CD4-positive, alpha-beta T cell treated with Interleukin-2 at 100 ng/mL for 4 hours (primary cell): ENCODE measurements at places on chromosomes 11 and 22.

GRCh38 chr11:12963792-12964536 lies 45.2 kb upstream of the RASSF10 start:
- DNase-seq, result peak; percentile 55

GRCh38 chr11:77548552-77549445 lies 41.0 kb upstream of the AQP11 start:
- DNase-seq, result no peak

DNA sequence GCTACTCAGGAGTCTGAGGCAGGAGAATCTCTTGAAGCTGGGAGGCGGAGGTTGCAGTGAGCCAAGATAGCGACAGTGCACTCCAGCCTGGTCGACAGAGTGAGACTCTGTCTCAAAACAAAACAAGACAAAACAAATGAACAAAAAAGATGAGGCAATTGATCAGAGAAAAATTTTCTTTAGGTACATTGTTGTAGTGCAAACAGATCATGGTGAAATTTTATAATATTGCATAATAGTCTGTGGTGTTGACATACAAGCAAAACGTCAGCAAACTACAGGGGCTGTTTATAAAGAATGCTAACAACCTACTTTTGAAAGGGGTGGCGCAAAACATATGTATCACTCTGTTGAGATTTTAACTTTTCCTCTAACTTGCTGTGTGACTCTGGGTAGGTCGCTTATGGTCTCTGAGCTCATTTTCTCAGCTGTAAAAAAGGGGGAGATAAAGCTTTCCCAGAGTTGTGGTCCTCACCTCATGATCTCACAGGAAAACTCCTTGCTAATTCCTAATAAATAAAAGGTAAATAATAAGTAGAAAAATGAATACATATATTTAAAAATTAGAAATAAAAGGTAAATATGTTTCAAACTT lies 64.8 kb upstream of the NUP160 start:
- DNase-seq, result no peak

GRCh38 chr11:77425346-77425745 lies 48.5 kb downstream of the PAK1 start:
- DNase-seq, result no peak

DNA sequence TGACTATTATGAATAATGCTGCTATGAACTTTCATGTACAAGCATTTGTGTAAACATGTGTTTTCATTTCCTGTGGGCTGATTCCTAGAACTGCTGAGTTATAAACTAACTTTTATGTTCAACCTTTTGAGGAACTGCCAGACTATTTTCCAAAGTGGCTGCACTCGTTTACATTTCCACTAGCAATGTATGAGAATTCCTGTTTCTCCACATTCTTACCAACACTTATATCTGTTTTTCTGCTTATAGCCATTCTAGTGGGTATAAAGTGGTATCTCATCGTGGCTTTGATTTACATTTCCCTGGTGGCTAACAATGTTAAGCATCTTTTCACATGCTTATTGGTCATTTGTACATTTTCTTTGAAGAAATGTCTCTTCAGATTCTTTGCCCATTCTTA lies 35.2 kb upstream of the SCUBE2 start:
- DNase-seq, result no peak

GRCh38 chr11:65221026-65221425 lies 39.3 kb downstream of the CAPN1 start:
- no peak for DNase-seq

GRCh38 chr11:134573857-134574256 lies 161.8 kb upstream of the B3GAT1 start:
- DNase-seq, result no peak

- no peak for DNase-seq
These were observed at the start of gene C11orf87 for GRCh38 chr11:109421981-109422869. C11orf87 (plus strand) TSS chr11:109422190; CDS start chr11:109423634, 1,444 bp downstream.

GRCh38 chr11:91173701-91174100 lies 950.9 kb upstream of the CHORDC1 start:
- no peak for DNase-seq

DNA sequence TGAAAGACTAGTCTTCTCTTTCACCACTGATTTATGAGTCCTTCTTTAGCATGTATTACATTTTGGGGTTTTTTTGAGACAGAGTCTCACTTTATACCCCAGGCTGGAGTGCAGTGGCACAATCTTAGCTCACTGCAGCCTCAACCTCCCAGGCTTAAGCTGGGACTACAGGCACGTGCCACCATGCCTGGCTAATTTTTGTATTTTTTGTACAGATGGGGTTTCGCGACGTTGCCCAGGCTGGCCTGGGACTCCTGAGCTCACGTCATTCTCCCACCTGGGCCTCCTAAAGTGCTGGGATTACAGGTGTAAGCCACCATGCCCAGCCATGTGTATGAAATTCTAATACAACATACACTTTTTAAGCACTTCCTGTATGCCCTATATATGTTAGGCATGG lies 26.3 kb upstream of the CXCR5 start:
- no peak for DNase-seq

- no peak for DNase-seq
These were observed 6.9 kb downstream of the ARVCF start for GRCh38 chr22:20009582-20010306.

- no peak for DNase-seq
These were observed 514.2 kb downstream of the SOX6 start for GRCh38 chr11:15841931-15842740.

DNA sequence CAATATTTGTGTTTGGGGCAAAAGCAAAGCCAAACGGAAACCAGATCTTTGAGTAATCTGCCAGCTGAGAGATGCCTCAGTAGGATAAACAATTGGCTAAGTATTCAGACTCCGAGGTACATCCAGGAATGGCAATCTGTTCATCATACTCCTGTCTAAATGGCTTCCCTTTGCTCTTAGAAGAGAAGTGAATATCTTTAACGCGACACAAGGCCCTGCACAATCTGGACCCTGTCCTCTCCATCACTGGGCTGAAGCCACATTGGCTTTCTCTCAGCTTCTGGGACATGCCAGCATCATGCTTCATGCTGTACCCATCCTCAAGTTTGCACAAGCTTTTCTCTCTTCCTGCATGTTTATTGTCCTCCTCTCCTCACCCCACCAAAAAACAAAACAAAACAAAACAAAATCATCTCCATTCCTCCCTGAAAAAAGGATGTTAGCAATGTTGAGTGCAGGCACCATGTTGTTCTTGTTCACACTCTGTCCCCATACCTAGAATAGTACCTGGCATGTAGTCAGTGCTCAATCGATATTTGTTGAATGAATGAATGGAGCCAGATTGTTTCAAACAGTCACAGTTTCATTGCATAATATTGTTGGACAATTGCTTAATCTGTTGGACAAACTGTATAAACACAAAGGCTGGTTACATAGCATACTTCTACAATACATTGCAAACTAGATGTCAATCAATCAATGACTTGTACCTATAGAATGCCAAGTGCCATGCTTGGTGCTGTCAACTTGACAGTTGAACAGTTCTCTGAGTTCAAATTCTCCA lies 38.2 kb upstream of the SESN3 start:
- no peak for DNase-seq

GRCh38 chr22:49163960-49164690 lies 663.5 kb downstream of the BRD1 start:
- no peak for DNase-seq

GRCh38 chr11:44421090-44421675 lies 111.2 kb upstream of the ALX4 start:
- no peak for DNase-seq

DNA sequence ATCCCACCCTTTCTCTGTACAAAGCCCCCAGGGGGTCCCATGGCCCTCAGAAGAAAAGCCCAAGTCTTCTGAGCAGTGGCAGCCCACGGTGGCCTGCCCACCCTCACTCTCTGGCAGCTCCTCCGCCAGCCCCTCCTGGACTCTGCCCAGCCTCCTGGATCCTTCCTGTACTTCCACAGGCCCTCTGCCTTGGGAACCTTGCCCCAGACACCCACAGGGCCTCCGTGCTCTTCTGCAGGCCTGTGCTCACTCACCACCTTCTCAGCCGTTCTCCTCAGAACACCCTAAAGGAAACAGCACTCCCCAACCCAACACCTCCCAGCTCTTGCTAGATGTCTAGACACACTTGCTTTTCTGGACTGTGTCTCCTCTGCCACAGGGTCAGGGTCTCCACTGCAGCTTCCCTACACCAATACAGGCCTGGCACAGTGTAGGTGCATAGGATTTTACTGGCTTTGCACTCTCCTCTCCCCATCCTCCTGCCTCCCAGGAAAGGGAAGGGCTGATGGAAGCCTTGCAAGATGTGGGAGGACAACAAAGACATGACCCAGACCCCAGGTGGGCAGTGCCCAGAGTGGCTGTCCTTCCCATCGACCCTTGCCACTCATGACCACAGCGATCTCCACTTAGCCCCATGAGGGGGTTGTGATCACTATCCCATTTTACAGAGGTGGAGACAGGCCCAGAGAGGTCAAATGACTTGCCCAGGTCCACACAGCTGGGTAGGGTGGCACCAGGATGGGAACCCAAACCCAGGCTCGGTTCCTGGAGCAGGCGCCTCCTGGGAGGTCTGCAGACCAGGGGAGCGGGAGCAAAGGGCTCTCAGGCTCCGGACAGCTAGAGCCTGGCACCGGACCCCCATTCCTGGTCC lies 2.0 kb downstream of the SCARF2 start:
- no peak for DNase-seq

GRCh38 chr22:32815943-32816342 lies 14.4 kb downstream of the TIMP3 start:
- no peak for DNase-seq

GRCh38 chr11:118200901-118201680 lies 23.7 kb downstream of the JAML start:
- DNase-seq, result peak; percentile 61

DNA sequence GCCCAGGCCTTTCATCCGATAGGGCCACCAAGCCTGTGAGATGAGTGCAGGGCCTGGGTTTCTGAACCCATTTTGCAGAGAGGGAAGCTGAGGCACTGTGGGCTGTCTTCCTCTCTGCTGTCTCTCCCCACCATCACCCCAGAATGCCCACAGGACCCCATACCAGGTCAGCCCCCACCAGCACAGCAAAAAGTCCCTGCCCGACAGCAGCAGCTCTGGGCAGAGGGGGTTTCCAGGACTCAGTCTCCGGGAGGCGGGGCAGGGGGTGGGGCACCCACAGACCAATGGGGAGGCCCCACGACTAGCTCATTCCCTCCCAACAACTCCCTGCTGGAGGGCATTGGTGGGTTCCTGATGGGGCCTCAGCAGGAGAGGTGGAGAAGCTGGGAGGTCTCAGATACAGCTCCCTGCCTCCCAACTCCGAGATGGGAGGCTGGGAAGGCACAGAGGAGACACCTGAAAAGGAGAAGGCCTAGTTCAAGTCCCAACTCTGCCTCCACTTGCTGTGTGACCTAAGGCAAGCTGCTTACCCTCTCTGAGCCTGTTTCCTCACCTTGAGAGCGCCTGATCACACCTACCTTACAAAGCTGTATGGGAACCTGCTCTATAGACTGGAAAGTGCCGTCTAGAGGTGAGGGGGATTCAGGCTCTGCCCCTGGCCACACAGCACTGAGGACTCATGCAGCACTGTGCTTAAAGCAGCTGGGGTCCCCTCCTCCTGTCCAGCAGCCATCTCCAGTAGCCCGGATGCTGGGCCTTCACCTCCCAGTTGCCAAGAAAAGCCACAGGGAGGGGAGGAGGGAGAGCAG lies 3.5 kb downstream of the CBX7 start:
- peak; percentile 85 for DNase-seq

GRCh38 chr11:63906585-63906984 lies 10.4 kb downstream of the RCOR2 start:
- DNase-seq, result peak; percentile 51

GRCh38 chr22:29207562-29208501 lies 2.1 kb downstream of the EMID1 start:
- no peak for DNase-seq

GRCh38 chr11:35662649-35663407 lies at the start of gene TRIM44:
TRIM44 (plus strand) TSS chr11:35662775; CDS start chr11:35663112, 337 bp downstream.
- DNase-seq, result peak; percentile 79

DNA sequence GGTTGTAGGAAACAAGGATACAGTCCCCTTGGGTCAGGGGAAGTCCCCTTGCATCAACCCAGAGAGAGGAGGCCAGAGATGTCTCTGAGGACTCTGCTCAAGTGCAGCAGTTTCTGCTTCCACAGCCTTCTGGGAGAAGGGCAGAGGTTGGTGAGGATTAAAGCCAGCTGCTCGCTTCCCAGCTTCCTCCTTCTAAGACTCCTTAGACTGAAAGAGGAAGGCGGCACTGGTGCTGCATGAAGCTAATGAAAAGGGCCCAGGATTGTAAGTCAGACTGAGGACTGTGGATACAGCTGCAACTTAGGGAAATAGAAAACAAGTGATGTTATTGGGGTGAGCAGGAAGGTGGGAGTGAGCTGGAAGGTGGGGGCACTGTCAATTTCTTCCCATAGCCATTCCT lies at the start of gene OR52K1:
Gene OR52K1 (plus strand): TSS at position 202 of the 400 bp plus-strand sequence. CDS start 6,255 bp downstream, outside the sequence.
- no peak for DNase-seq

- DNase-seq, result no peak
These were observed 4.6 kb downstream of the C11orf96 start for GRCh38 chr11:43947003-43947500.

GRCh38 chr11:6480299-6480914 lies 724 bp downstream of the ARFIP2 start:
- no peak for DNase-seq

DNA sequence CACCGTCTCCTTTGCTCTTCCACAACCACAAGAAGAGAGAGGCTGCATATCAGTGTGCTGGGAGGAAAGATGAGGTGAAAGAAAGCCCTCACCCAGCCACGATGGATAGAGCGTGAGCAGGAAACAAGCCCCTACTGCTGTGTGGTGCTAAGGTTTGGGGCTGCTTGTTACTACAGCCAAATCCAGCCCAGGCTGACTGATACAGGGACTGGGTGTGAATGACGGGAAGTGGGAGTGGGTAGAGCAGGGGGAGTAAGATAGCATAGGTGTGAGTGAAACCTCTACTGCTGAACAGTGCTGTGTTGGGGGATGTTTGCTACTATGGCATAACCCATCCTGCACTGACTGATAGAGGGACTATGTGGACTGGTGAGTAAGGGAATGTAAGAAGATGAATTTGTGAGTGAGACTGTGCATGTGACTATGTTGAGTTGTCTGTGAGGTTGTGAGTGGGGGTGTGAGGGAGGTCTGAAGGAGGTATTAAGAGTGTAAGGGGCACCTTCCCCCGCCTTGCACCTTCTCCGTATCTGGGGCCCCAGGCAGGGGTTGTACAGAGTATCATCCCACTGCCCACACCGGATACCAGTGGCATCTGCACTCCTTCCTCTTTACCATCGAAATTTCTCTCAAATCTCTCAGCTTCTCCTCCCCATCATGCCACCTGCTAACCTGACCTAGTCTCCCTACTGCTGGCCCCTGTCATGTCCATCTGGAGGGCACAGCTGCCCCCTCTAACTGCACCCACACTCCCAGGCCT lies 91.5 kb downstream of the MN1 start:
- DNase-seq, result no peak

GRCh38 chr11:99489581-99489980 lies 468.8 kb downstream of the CNTN5 start:
- no peak for DNase-seq

- DNase-seq, result peak; percentile 62
These were observed 22.0 kb downstream of the JAML start for GRCh38 chr11:118202599-118203422.

- DNase-seq, result peak; percentile 47
These were observed 1.1 kb upstream of the RPLP2 start for GRCh38 chr11:808427-809286.

GRCh38 chr11:29957431-29957830 lies 59.4 kb downstream of the KCNA4 start:
- no peak for DNase-seq
